Stomach (tissue), 19 donors: ENCODE measurements at places on chromosomes 2 and 18. TPM values are rescaled to one million over a fixed set of nuclear protein-coding genes. Genes with fewer than 3 reads are reported as not detected.

DNA sequence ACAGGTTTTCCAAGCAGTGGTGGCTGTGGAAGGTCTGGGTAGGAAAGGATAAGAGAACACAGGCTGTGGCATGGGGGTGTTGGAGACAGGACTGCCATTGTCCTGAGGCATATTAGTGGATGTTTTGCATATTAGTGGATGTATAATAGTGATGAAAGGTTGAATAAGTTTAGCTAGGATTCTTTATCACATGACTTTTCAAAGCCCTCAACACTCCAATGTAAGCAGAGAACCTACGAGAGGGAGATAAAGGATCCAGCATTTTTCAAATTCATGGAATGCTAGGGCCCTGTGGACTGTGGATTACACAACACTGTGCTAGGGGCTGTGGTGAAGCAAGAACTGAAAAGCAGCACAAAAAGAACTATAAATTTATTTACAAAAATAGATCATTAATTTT is 63.2 kb downstream of the POLE4 start:
- no peaks in the 10 kb centered on the region for H3K27me3 ChIP-seq
- DNase-seq: no peak
- no peaks in the 10 kb centered on the region for H3K4me1 ChIP-seq
- no peak overlapping the region for H3K27ac ChIP-seq

- H3K36me3 ChIP-seq: peaks cover 54% of the 10 kb centered on the region
- peak; percentile 82 for DNase-seq
- H3K27ac ChIP-seq: peak overlapping the region; percentile 90
- no peaks in the 10 kb centered on the region for H3K27me3 ChIP-seq
- peaks cover 53% of the 10 kb centered on the region for H3K4me1 ChIP-seq
Observed at GRCh38 chr18:3256693-3257626, 5.0 kb upstream of the MYL12B start.

DNA sequence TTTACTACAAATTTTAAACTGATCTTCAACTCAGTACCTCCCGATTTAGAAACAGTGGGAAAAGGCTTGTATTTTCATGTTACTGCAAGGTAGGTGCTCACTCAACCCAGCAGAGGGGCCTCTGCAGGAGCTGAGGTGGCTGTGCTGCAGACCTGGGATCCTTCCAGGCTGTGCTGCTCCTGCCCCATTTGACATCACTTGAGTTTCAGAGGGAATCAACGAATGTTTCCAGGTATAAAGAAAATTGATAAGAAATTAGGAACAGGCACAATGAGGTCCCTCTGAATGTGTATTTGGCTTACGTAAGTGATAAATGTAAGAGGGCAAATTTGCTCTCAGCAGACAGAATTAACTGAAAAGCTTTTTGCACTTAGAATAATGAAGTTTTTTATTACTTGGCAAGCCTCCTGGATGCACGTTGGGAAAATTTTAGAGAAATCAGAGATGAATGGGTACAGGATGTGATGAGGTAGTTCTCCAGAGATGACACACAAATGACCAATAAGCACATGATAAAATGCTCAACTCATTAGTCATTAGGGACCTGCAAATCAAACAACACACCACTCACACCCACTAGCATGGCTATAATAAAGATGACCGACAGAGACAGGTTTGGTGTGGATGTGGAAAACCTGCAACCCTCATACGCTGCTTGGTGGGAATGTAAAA is 114.0 kb downstream of the NOL10 start:
- no peak overlapping the region for H3K4me3 ChIP-seq
- H3K27me3 ChIP-seq: no peaks in the 10 kb centered on the region
- no peak overlapping the region for H3K27ac ChIP-seq

The ATOH8 gene
- 3.2 TPM for total RNA-seq

GRCh38 chr18:22040533-22040932 is 128.9 kb upstream of the GATA6 start:
- H3K27me3 ChIP-seq: no peaks in the 10 kb centered on the region
- DNase-seq: peak; percentile 67
- no peak overlapping the region for H3K4me3 ChIP-seq
- no peak overlapping the region for H3K27ac ChIP-seq
- peaks cover 14% of the 10 kb centered on the region for H3K4me1 ChIP-seq

The UGT1A9 gene
- not detected for total RNA-seq

- no peaks in the 10 kb centered on the region for H3K36me3 ChIP-seq
- H3K4me3 ChIP-seq: no peak overlapping the region
- DNase-seq: no peak
- H3K4me1 ChIP-seq: no peaks in the 10 kb centered on the region
- no peaks in the 10 kb centered on the region for H3K27me3 ChIP-seq
- H3K27ac ChIP-seq: no peak overlapping the region
Observed at GRCh38 chr2:1054399-1054798, 103.8 kb downstream of the SNTG2 start.

The TUBA3E gene
- not detected for total RNA-seq

DNA sequence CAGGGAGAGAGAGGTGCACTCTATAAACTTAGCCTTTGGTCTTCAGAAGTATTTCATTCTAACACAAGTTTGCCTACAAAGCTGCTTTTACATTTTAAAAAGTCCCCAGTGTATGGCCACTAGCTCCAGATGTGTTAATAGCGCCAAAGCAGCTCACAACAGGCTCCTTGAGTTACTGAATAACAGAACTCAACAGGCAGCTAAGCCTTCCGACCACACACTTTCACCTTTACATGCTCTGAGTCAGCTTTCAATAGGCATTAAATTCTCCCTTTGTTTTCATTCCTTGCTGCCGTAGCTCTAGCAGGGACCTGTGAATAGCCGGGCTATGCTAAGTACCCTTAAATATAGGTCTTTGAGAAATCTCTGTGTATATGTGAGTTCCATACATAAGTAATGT is 262.8 kb upstream of the PARD3B start:
- H3K36me3 ChIP-seq: no peaks in the 10 kb centered on the region
- DNase-seq: no peak
- no peak overlapping the region for H3K4me3 ChIP-seq
- H3K27ac ChIP-seq: no peak overlapping the region
- no peaks in the 10 kb centered on the region for H3K27me3 ChIP-seq

DNA sequence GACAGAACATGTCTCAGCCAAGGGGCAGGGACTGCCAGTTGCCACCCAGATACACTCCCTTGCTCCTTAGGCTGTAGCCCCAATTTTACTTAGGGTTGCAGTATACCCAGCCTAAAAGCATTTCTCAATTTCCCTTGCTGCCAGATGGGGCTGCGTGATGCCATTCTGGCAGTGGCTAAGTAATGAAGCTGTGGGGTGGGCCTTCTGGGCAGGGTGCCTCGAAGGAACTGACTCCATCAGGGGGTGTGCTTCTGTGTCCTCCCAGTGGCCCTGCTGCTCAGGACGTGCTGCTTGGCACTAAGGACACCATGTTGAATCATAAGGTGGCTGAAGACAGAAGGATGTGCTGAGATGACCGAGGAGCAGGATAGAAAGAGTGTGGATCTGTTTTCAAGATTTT is 74.2 kb downstream of the VWA3B start:
- no peaks in the 10 kb centered on the region for H3K36me3 ChIP-seq
- peaks cover 15% of the 10 kb centered on the region for H3K4me1 ChIP-seq
- H3K4me3 ChIP-seq: no peak overlapping the region
- no peak overlapping the region for H3K27ac ChIP-seq
- DNase-seq: no peak

The IL36A gene
- not detected for total RNA-seq

DNA sequence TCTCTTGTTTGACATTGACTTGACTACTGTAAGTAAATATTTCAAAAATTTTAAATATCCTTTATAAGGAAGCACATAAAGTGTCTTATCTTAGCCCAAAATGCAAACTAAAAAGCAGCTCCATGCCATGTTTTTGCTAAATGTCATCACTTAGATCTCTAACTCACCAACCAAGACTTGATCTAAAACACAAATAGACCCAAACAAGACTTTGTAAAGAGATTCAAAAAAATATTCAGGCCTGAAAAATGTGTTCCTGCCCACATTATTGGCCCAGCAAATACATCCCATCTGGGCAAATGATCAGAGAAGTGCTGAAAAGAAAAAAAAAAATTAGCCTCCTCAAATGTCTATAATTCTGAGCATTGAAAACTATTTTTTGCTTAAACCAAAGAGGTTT is 187.6 kb downstream of the MREG start:
- no peaks in the 10 kb centered on the region for H3K4me1 ChIP-seq
- DNase-seq: no peak
- H3K4me3 ChIP-seq: no peak overlapping the region
- H3K36me3 ChIP-seq: no peaks in the 10 kb centered on the region
- no peak overlapping the region for H3K27ac ChIP-seq

DNA sequence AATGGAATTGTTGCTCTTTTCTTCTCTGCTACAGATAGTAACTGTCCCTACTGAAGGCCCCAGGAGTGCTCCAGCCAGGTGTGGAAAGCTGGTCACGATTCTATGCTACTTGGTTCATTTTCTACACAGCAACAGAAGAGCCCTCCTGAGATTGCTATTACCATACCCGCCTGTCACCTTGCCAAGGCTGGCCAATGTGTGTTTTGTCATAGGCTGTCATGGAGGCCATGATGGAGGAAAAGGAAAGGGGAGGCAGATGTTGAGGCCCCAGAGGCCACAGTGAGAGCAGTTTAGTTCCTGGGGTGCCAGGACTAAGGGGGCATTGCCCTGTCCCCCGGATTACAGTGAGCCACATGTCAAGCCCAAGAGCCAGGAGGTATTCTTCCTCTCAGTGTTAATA is 952 bp downstream of the ELMOD3 start:
- no peaks in the 10 kb centered on the region for H3K4me1 ChIP-seq
- no peak overlapping the region for H3K27ac ChIP-seq
- H3K27me3 ChIP-seq: no peaks in the 10 kb centered on the region
- no peak for DNase-seq
- H3K4me3 ChIP-seq: peak overlapping the region; percentile 75

DNA sequence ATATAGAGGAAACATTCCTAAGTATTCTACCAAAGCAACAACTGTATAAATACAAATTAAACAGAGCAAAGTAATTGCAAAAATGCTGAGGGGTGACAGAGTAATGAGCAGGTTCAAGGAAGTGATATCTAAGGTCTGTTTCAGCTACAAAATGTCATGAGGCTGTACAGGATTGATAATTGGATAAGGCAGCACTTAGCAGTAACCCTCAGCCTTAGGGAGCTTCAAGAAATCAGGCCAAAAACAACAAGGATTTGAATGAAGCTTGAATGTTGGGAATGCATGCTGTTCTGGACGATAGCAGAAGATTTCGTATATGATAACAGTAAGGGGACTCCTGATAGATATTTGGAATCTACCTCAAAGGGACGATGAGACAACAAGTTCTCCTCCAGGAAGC is 142.0 kb upstream of the MMADHC start:
- DNase-seq: no peak
- no peaks in the 10 kb centered on the region for H3K36me3 ChIP-seq
- no peak overlapping the region for H3K27ac ChIP-seq
- no peak overlapping the region for H3K4me3 ChIP-seq
- no peaks in the 10 kb centered on the region for H3K27me3 ChIP-seq
- H3K4me1 ChIP-seq: no peaks in the 10 kb centered on the region

The SERPINB10 gene
- total RNA-seq: not detected

GRCh38 chr2:9983401-9984216 is 32.1 kb downstream of the GRHL1 start:
- peak overlapping the region; percentile 57 for H3K27ac ChIP-seq
- H3K27me3 ChIP-seq: no peaks in the 10 kb centered on the region
- H3K36me3 ChIP-seq: peaks cover 6% of the 10 kb centered on the region
- no peak overlapping the region for H3K4me3 ChIP-seq
